ENCODE measurements at places on chromosomes 3 and 15.

GRCh38 chr15:43414196-43414595 is 43.3 kb downstream of the TUBGCP4 start:
- no peak for DNase-seq

DNA sequence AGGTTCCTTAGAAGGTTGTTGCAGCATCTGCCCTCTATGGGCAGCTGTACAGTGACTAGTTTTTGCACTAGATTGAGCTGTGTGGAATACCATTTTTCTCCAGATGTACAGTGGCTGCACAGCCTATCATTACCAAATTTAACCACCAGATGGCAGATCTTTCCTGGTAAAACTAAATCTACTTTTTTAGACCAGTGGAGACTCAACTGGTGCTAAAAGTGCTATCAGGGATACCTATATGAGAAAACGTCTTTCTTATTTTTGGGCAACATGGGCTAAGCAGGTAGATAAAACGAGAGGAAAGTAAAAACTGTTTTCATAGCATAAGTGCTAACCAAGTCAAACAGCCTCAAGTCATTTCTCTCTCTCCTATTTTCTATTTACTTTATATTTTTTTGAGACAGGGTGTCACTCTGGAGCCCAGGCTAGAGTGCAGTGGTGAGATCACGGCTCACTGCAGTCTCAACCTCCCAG is 21.2 kb downstream of the IGSF10 start:
- DNase-seq: peak; percentile 27

- peak; percentile 41 for DNase-seq
Observed at GRCh38 chr15:69535101-69535638, 82.6 kb downstream of the RPLP1 start.

DNA sequence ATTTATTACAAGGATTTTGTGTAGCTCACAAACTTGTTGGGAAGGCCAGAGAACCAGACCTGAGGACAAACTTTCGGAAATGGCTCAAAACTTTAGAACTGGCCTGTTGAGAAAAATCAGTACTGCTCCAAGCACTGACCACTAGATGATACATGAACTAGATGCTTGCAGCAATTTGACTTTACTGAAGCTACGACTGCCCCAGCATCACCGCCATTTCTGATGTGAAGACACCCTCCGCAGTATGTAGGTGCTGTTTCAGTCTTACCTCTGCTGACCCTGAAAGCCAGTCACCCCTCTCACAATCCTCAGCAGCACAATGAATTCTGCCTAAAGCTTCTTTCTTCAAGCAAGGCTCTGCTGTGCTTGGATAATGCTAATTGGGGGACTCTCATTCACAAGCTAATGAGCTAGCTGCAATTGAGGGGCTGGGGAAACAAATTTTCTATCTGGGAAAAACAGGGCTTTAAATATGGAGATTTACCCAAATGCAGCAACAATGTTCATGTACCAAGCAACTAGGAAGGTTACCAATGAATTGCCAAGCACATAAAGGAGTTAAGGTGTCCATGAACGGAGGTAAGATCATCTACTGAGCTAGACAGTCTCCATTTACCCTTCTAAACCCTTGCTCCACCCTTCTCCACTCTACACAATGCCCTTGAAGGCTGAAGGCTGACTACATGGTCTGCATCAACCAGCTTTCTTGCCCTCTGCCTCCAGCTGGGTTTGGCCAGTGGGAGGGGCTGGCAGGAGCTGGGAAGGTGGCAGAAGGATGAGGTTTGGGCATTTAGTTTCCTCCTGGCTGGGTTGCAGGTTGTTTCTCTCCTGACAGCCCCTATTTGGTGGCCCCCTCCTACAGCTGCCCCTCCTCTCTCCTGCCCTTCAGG is 53.2 kb upstream of the FSTL1 start:
- no peak for DNase-seq

- DNase-seq: no peak
Observed at GRCh38 chr3:72258361-72259141, 473.6 kb upstream of the PROK2 start.

GRCh38 chr15:100696452-100696851 is 94.1 kb downstream of the ASB7 start:
- DNase-seq: no peak

- no peak for DNase-seq
Observed at GRCh38 chr3:170290194-170290593, 67.3 kb upstream of the SKIL start.

- no peak for DNase-seq
Observed at GRCh38 chr3:193971261-193971751, 164.6 kb upstream of the HES1 start.

DNA sequence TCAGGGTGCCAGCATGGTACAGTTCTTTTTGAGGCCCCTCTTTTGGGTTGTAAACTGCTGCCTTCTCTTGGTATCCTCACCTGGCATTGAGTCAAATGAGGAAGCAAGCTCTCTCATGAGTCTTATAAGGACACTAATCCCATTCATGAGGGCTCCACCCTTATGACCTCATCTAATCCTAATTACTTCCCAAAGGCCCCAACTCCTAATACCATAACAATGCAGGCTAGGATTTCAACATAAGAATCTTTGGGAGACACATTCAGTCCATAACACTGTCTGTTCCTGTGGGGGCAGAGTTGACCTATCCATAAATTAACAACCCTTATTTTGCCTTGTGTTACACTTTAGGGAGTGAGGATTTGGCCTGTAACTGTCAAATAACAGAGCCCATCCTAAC is 278.3 kb downstream of the LRTM1 start:
- no peak for DNase-seq

GRCh38 chr15:70415398-70415797 is 317.7 kb upstream of the TLE3 start:
- no peak for DNase-seq

- no peak for DNase-seq
Observed at GRCh38 chr3:195461594-195462307, 18.9 kb upstream of the ACAP2 start.

- no peak for DNase-seq
Observed at GRCh38 chr15:92749216-92749615, 93.6 kb upstream of the FAM174B start.

- DNase-seq: peak; percentile 64
Observed at GRCh38 chr3:169227911-169228310, 435.6 kb downstream of the MECOM start.
